ENCODE measurements at places on chromosomes 1 and 21.

DNA sequence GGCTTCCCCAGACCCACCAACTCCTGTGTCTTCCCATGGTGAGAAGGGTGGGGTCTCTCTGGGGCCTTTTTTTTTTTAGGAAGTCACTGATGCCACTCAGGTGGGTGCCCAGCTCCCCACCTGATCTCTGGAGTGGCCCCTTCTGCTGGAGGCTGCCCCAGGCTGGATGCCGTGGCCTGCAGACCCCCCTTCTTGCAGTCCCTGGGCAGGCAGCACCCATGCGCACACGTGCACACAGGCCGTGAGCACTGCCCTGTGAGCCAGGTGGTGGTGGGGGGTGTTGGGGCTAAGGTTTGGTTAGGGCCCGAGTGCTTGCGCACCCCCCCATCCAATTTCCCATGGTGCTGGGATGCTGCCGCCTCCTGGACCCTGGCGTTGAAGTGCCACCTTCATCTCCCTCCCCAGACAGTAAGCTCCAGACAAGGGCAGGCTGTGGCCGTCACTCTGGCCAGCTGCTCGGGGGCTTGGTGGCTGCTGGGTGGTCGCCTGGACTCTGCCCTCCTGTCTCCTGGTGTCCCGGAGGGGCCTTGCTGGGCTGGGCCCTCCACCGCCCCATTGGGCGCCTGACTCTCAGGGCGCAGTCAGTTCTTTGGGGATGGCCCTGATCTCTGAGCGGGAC lies 50.6 kb downstream of the SKI start:
- no peak for DNase-seq

- DNase-seq = no peak
Observed at GRCh38 chr1:47226121-47226838, 5.7 kb downstream of the TAL1 start.

GRCh38 chr1:244157731-244158438 lies 106.8 kb downstream of the ZBTB18 start:
- DNase-seq = no peak

GRCh38 chr1:92804721-92805201 lies 19.9 kb upstream of the EVI5 start:
- DNase-seq = no peak

- DNase-seq = no peak
Observed at GRCh38 chr1:218394416-218394815, 49.3 kb downstream of the TGFB2 start.

- DNase-seq = no peak
Observed at GRCh38 chr1:51086496-51087271, 15.3 kb upstream of the C1orf185 start.

GRCh38 chr1:159856576-159856975 lies 5.9 kb downstream of the VSIG8 start:
- DNase-seq = no peak

- DNase-seq = no peak
Observed at GRCh38 chr1:67683316-67683715, 1.7 kb upstream of the GADD45A start.

DNA sequence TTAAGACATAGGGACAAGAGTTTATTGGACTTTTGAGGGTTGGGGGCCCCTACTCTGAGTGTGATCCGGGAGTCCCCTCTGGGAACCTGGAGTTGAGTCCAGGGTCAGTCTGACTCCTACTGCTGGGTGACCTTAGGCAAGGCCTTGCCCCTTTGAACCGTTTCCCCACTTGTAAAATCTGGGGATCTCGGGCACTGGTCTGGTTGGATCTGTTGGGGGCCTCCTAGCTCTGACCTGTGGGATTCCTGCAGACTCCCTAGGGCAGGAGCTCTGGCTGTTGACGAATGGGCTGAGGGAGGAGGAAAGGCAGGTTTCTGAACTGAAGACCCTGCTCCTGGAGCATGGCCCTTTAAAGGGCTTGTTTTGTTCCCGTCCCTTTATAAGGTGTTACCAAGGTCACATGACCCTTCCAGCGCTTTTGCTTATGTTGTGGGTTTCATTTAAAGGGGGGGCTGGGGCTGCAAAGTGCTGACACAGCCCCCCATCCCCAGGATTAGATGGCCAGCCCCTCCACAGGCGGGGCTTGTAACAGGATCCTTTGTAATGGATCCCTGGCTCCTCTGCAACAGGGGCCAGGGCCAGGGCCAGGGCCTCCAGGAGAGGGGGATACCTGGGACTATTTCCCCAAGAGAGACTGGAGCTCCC lies 50.7 kb downstream of the YARS1 start:
- no peak for DNase-seq

- DNase-seq = no peak
Observed at GRCh38 chr1:240341365-240342250, 249.9 kb downstream of the FMN2 start.

DNA sequence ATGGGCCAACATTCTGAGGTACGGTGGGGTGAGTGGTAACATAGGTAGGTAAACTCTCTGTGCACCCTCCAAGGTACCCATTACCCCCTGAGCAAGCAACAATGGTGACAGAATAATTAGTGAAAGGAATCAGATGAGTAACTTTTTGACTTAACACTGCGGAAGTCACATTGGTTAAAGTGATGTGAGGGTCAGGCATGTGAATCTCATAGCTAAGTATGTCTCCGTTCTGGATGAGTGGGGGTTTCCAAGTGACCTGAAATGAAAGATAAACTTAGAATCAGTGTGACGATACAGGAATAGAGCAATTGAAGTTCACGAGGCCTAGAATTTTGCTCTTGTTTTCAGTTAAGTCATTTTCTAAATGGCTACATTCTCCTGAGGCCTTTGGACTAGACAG lies 311.7 kb downstream of the KCTD3 start:
- no peak for DNase-seq

- DNase-seq = no peak
Observed at GRCh38 chr1:30755746-30756145, 1.8 kb downstream of the LAPTM5 start.

- DNase-seq = no peak
Observed at GRCh38 chr21:21183092-21183491, 184.9 kb downstream of the NCAM2 start.

GRCh38 chr1:240027059-240027462 lies 64.6 kb upstream of the FMN2 start:
- DNase-seq = no peak

DNA sequence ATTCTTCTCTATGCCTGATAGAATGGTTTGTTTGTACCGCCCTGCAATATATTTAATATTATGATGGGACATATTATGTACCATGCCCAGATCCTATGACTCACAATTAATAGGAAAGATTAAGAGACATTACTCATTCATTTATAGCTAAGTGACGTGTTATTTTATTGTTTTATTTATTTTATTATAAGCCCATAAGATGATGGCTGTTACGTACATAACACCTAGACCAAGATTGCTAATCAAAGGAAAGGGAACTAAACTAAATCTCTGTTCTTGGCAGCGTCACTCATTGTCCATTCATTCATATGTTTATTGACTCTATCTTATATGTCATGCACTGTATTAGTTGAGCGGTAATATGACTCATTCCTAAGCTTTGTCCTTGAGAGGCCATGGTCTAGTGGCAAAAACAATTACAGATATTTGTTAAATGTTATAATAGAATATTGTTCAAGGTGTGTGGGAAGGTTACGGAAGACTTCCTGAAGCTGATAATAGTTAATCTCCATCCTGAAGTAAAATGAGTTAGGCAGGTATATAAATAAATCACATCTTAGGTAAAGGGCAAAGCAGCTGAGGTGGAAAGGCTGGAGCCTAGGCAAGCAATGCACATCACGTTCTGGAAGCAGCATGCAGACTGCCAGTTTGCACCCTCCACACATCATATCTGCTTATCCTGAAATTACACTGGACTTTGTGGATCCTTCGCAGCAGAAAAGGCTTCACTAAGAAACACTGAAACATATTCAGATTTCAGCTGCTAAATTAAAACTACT lies 16.6 kb upstream of the CD55 start:
- no peak for DNase-seq

DNA sequence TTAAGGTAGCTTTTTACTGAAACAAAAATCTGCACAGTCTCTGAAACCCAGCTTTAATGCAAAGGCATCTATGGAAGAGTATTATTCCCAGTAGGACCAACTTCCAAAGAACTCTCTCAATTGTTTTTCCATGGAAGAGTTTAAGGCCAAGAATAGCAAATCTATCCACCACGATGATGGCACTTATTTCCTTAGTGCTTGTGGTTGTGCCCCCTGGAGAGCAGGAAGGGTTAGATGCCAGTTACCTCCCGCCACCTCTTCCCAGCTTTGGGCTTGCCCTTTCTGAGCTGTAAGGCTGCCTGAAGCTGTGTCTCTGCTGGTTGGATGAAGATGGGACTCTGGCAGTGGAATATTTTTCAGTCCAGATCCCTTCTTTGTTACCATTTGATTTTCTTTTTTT lies 4.8 kb upstream of the ATP1A1 start:
- DNase-seq = no peak

DNA sequence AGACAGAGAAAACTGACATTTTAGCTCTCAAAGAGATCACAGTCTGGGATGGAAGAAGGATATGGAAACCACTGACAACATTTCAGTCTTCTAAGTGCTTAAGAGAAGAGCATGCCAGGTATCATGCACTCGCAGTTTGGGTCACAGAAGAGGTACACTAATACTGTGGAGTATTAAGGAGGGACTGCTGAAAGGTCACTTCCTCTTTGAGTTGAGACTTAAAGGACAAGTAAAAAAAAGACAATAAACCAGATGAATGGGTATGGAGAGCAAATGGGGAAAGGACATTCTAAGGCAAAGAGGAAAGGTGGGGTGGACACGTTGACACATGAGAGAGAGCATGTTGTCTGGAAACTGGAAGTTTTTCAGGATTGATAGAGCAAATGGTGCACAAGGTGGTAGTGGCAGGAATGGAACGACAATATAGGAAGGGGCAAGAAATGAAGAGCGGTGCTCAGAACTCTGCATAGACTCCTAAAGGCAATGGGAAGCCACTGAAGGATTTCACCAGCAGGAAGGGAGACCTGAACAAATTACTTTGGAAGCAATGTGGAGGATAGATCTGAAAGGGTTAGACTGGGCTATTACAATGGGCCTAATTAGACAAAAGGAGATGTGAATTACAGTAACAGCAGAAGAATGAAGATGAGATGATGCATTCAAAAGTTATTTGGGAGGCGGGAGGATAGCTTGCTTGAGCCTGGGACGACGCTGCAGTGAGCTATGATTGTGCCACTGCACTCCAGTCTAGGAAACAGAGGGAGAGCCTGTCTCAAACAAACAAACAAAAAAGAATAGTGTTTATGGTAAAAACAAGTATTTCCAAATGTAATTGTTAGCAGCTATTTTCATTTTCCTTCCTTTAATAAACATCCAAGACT lies 11.1 kb downstream of the DIPK1A start:
- DNase-seq = no peak

- DNase-seq = peak; percentile 43
Observed at GRCh38 chr1:19341201-19342061, 29.3 kb downstream of the SLC66A1 start.

DNA sequence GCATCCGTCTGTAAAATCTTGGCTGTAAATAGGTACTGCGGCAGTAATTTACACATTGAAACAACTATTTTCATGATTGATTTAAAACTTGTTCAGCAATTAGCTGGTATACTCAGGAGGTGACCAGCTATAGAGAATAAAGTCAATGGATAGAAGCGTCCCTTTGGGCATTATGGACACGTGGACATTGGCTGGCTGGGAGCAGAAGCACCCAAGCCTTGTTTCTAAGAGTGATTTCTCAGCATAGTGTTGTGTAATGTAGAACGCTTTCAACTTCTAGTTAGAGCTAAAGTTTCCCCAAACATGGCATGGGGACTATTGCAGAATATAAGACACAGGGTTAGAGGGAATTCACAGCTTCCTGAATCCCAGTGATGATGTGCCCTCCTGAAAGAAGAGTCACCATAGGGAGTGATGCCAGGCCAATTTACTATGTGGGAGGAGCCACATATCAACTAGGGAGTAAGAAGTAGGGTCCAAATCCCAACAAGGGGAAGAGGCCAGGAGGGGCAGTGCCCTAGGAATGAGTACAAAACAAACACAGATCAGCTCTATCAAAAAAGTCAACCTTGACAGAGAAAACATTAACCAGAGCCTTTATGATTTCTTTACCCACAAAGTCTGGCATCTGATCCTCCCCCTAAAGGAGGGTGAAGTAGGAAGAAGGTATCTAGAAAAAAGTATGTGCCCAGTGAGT lies 92.7 kb downstream of the SUSD4 start:
- no peak for DNase-seq

- DNase-seq = no peak
Observed at GRCh38 chr1:201582705-201583442, 43.9 kb downstream of the NAV1 start.

DNA sequence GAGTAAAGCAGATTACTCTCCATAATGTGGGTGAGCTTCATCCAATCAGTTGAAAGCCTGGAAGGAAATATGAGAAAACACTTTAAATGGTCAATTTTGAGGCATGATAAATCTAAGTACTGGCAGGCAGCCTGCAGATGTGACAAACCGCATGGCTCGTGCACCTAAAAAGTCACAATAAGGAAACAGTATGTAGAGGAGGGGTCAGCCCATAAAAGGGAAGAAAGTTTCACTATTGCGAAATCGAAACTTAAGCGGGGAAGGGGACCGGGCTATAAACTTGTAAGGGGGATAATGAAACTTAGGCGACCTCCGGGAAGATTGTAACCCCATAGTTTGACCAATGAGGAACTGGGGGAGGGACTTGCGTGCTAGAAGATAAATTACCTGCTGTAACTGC lies 109.8 kb downstream of the PLPPR4 start:
- DNase-seq = no peak

GRCh38 chr21:37665230-37666024 lies 250.8 kb downstream of the KCNJ6 start:
- no peak for DNase-seq

DNA sequence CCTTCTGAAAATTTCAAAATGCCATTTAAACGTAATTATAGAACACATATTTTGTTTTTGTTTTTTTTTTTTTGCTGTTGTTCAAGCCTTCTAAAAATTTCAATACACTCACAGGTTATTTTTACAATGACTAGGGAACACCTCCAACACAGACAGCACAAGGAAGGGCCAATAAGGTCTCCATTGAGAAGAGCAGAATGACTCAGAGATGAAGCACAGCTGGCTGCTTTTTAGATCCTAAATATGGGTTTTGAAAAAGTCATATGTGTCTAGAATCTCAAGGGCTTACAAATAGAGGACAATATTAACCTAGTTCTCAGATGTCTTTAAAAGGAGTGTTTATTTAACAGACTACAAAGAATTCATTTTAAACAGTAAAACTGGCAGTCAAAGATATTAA lies 104.6 kb downstream of the NEGR1 start:
- no peak for DNase-seq

- DNase-seq = no peak
Observed at GRCh38 chr1:203596673-203597210, 29.9 kb upstream of the ATP2B4 start.

- no peak for DNase-seq
Observed at GRCh38 chr1:196136396-196136795, 471.8 kb downstream of the KCNT2 start.

DNA sequence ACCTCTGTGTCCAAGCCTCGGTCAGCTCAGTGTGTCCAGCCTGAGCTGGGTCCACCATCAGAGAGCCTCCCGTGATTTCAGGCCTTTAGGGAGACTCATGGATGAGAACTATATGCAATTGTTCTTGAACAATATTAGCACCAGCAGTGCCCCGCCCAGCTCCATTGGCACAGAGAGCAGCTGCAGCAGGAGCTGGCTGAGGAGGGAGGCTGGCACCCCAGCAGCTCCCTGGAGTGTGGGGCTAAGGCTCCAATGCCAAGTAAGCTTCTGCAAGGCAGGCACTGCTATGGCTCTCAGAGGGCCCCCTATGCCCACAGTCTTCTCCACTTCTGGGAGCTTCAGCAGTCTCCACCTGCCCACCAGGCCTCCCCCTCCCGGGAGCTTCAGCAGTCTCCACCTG lies 593.3 kb downstream of the MATN1 start:
- no peak for DNase-seq
